Stimulated activated CD8-positive, alpha-beta memory T cell treated with anti-CD3 and anti-CD28 coated beads, Interleukin-12 subunit alpha, Interleukin-12 subunit beta, amount 100 ng/mL, for 4 hours (primary cell): ENCODE measurements at places on chromosomes 11 and 22.

GRCh38 chr11:78371221-78371891 is 46.3 kb downstream of the GAB2 start:
- DNase-seq: no peak

GRCh38 chr11:21811572-21811971 is 381.3 kb upstream of the ANO5 start:
- no peak for DNase-seq

DNA sequence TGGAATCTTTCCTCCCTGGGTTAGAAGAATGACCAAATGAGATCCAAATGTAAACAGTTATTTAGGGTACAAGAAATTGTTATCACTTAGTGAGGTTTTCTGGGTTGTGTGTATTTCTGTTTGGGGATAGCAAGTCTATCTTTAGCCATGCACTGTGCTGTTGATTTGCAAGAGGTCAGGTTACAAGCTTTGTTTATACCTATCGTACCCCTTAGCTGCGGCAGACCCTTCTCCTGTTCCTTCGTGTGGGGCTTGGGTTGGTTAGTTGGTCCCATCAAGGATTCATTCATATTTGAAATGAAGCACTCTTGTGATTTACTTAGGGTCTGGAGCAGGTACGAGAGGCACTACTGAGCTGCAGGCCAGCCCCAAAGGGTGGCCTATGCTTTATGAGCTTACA is 72.6 kb downstream of the USP35 start:
- DNase-seq: no peak

DNA sequence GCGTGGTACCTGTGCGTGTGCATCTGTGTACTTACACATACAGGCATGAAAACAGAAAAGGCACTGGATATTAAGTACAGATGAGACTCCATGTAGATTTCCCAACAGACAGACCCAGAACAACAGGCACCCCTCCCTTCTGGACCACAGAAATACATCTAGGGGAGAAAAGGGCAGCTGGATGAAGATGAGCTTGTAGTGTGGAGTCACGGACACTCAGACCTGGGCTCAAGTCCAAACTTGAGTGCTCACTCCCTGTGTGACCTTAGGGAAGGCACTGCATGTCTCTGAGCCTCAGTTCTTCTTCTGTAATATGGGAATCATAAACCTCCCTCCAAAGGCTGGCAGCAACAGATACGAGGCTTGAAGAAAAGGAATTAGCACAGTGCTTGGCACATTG is 108.9 kb downstream of the GALNT18 start:
- no peak for DNase-seq

DNA sequence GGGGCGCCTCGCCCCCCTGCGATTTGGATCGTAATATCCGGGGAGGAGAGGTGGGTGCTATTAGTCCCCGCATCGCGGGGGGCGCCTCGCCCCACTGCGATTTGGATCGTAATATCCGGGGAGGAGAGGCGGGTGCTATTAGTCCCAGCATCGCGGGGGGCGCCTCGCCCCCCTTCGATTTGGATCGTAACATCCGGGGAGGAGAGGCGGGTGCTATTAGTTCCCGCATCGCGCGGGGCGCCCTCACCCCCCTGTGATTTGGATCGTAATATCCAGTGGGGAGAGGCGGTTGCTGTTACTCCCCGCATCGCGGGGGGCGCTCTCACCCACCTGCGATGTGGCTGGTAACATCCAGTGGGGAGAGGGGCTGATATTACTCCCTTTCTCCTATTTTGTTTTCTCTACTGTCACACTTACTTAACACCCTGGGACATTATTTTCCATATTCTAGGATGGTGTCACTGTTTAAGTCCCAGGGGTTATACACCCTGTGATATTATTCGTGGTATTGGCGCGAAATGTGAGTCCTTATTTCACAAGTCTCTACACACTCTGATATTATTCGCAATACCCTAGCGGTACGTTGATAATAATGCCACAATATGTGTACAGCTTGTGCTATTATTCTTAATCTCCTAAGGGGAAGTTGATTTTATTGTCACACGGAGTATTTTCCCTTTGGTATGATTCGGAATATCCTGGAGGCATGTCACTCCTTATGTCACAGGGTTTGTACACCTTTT is 57.8 kb upstream of the ALDH3B2 start:
- peak; percentile 5 for DNase-seq

GRCh38 chr11:12914400-12914912 is 94.7 kb upstream of the RASSF10 start:
- DNase-seq: no peak

DNA sequence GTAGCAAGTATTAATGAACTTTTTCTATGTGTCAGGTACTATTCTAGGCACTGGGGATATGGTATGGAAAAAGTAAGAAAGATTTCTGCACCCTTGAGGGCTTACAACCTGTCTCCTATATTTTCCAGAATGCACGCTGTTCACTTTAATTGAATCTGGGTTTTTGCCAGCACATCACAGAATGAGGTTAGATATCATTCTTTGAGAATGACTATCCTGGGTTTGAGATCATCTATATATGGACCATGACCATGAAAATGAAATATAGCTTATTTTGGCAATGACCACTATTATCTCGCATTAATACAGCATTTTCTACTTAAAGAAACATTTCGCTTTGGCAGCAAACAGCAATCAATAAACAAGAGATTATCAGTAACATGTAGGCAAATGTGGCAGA is 46.9 kb downstream of the C11orf71 start:
- no peak for DNase-seq

- no peak for DNase-seq
Observed at GRCh38 chr22:20264614-20265452, 3.3 kb downstream of the RTN4R start.

- DNase-seq: no peak
Observed at GRCh38 chr11:2770761-2771301, 71.0 kb upstream of the KCNQ1OT1 start.

GRCh38 chr11:23732026-23732425 is 764.8 kb upstream of the LUZP2 start:
- DNase-seq: no peak

DNA sequence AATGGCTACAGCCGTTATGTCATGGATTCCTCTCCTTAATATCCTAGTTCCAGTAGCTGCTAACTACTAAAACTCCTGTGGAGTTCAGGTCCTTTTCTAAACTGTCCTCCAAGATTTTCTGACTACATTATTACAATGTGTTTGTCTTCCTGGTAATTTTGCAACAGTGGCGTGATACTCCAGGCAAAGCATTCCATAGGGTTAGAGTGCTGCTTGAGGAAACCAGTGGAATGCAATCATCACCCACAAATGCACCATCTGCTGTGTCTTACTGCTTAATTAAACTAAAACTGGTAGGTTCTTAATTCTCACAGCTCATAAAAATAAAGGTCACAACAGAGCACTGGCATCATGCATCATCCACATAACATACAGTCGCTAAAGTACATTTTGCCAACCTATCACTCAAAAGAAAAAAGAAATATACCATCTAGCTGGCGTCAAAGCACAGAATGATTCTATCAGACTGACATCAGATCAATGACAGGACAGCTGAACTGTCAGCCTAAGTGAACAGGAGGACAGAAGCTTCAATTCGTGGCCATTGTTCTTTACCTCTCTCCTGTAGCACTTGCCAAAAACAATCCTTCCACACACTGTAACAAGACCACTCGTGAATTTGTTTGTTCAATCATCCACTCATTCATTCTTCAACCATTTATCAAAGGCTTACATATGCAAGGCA is 182.5 kb downstream of the CADM1 start:
- DNase-seq: no peak

DNA sequence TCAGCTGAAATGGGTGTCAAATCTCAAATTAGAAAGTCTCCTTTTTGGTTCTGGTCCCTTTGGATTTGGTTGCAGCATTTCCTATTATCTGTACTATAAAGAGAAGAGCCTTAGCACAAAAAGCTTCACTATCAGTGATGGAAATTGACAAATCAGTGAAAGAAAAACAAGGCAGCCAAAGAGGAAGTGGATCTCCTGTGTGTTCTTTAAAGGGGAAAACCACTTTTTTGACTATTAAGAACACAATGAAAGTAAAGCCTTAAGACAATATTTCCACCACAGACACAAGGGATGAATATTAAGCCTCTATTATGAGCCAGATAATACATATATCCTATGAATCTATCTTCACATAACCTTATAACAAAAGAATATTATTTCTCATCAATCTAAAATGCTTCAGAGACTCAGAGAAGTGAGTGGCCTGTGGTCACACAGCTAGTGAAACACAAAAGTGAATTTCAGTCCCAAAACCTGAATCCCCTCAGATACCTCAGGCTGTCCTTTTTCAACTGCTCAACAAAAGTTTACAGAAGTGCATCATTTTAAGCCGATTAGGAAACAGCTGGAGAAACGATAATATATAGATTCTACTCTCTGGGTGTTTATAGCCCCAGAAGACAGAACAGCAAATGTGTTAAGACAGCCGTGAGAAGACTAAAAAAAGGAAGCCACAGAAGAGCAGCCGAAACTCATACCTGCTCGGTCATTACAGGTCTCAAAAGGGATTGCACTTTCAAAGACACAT is 24.4 kb upstream of the FSHB start:
- DNase-seq: no peak

DNA sequence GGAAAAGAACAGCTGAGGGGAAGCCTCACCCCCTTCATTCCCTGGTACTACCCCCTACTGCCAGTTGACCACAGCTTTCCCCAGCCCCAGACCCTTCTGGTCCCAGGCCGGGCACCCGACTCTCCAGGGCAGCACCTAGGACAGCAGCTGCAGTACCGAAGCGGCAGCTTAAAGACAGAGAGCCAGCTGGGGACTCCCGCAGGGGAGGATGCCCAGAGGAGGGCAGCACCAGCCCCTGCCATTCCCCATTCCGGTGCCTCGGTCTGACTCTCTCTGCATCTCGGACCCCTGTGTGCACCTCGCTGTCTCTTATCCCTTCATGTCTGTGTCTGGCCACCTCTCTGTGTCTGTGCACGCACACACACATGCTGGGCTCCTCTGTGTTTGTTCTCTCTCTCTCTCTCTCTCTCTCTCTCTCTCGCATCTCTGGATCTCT is 9.4 kb downstream of the IGSF9B start:
- DNase-seq: no peak

GRCh38 chr11:106943089-106943488 is 75.2 kb downstream of the GUCY1A2 start:
- DNase-seq: no peak

GRCh38 chr11:46697723-46698122 is 2.7 kb downstream of the ARHGAP1 start:
- DNase-seq: no peak

GRCh38 chr11:109971184-109971523 is 122.0 kb upstream of the ZC3H12C start:
- no peak for DNase-seq

GRCh38 chr11:128777369-128778011 is 83.6 kb downstream of the FLI1 start:
- no peak for DNase-seq

- no peak for DNase-seq
Observed at GRCh38 chr11:65043881-65044501, 3.0 kb downstream of the SAC3D1 start.

GRCh38 chr11:112925516-112926310 is 35.5 kb upstream of the NCAM1 start:
- DNase-seq: no peak

GRCh38 chr11:113253406-113253805 is 61.0 kb upstream of the TTC12 start:
- DNase-seq: no peak

DNA sequence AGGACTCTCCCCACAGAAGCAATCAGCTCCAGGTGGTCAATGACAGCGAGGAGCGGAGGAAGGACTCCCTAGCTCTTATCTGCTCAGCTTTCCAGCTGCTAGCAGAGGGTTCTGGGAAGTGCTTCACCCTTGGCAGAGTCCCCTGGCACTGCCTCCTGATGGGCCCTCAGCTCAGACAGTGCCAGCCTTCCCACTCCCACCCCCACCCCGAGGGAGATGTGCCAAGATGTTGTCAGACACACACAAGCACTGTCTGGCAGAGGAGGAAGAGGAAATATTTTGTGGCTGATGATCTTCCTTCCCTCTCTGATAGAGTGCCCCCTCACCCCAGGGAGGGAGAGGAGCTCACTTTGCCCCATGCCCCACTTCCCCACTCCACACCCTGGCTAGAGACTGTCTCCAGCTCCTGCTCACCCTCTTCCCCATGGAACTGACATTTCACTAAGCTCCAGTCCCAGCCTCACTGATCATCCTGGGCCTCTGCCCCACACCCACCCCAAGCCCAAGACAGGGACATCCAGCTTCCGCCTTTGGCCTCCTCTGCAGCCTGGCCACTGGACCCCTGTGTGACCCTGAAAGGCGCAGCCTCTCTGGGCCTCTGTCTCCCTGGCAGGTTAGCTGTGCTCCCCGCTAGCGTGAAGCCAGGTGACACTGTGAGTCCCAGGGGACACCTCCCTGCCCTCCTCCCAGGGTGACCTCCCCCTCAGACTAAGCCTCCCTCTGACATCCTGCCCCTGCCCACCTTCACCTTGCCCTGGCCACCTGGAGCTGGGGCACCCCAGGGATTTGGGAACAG is 44.5 kb downstream of the SLCO2B1 start:
- DNase-seq: no peak

DNA sequence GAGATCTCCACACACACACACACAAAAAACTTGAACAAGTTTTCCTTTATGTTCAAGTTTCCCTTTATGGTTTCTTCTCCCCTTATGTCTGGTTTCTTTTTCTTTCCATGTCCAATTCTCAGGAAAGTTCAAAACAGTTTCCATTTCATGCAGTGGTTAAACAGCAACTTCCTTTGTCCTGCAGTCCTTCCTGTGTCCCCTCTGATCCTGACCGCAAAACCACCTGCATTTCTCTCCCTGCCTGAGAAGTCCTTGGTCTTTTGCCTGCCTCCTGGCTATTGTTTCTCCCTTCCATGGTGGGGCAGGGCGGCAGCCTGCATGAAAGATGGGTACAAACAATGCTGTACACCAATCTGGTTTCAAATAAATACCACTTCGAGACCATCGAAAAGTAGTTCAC is 58.3 kb upstream of the SORL1 start:
- DNase-seq: no peak

GRCh38 chr22:46563381-46564083 is 26.1 kb upstream of the CELSR1 start:
- peak; percentile 58 for DNase-seq

DNA sequence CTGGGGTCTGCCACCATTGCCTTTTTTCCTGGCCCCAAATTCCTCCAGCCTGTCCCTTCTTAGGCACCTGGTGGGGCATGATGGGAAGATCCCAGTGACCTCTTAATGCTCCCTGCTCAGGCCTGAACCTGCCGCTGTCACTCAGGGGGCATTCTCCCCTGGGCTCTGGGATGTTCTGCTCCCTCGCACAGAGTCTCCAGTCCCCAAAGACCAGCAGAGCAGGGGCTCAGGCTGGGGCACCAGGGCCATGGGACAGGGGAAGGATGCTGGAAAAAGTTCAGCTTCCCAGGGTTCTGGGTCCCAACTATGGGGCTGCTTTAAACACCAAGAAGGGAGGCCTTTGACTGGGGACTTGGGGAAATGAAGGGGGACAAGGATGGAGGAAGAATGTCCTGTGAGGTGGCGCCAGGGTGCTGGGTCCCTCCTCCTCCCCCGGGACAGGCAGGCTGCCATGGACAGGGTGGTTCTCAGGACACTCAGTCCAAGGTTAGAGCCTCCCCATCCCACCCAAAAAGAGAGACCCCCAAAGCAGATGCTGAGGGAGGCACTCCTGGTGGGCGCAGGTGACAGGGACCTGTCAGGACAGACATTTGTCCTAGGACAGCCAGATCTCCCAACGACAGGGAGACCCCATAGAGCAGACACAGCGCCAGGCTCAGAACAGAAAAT is 30.8 kb downstream of the IGLL5 start:
- no peak for DNase-seq
